ENCODE measurements at places on chromosomes 3 and 15.

DNA sequence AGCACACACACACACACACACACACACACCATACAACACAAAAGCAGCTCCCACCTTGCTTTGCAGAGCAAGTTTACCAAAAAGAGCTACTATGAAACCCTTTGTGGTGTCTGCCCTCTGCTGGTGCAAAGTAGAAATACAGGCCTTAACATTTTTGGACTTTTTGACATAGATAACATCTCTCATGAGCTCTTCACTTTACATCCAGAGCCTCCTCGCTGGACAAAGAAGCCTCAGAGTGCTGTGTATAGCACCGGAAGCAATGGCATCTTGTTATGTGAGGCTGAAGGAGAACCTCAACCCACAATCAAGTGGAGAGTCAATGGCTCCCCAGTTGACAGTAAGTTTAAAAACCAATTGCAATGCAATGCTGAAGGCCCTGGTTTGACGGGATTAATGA lies 157.9 kb downstream of the CHL1 start:
- no peaks in the 10 kb centered on the region for H3K27me3 ChIP-seq
- H3K4me1 ChIP-seq: peaks cover 12% of the 10 kb centered on the region

DNA sequence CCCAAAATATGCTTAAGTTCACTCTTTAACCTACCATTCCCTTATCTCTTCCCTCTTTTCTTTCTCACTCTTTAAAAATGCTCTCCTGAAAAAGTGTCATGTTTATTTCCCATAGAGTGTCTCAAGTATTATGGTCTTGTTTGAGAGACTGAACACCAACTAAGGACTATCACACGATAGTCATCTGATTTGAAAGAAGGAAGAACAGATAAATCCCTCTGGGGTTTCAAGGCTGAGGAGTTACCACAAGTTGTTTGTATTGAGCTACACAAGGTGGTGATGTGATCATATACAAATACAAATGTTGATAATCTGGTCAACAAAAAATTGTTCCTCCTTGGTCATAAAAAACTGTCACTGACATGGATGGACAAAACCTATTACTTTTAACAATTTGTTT lies 13.8 kb downstream of the MEIS2 start:
- H3K27ac ChIP-seq: no peak overlapping the region
- H3K36me3 ChIP-seq: peaks cover 59% of the 10 kb centered on the region
- H3K27me3 ChIP-seq: no peaks in the 10 kb centered on the region

- no peak overlapping the region for H3K4me3 ChIP-seq
- H3K27me3 ChIP-seq: peaks cover 30% of the 10 kb centered on the region
- peak; percentile 85 for DNase-seq
- peaks cover 6% of the 10 kb centered on the region for H3K4me1 ChIP-seq
- H3K36me3 ChIP-seq: no peaks in the 10 kb centered on the region
Observed at GRCh38 chr3:10581251-10581650, 75.9 kb upstream of the ATP2B2 start.

DNA sequence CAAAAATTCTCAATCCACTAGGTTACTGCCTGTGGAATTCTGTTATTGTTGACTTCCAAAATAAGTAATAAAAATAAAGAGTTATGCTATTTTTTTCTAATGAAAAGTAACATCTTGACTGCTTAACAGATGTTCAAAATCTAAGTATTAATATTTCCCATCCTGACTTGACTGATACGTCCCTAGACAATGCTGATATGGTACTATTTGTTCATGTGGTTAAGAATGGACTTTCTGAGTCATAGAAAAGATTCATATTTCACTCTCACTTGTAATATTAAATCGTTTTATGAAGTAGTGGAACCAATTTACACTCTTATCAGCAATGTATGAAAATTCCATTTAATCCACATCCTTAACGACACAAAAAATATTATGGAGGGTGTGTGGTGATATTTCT lies 104.8 kb upstream of the PLSCR5 start:
- H3K4me3 ChIP-seq: no peak overlapping the region
- no peaks in the 10 kb centered on the region for H3K4me1 ChIP-seq
- no peaks in the 10 kb centered on the region for H3K36me3 ChIP-seq

DNA sequence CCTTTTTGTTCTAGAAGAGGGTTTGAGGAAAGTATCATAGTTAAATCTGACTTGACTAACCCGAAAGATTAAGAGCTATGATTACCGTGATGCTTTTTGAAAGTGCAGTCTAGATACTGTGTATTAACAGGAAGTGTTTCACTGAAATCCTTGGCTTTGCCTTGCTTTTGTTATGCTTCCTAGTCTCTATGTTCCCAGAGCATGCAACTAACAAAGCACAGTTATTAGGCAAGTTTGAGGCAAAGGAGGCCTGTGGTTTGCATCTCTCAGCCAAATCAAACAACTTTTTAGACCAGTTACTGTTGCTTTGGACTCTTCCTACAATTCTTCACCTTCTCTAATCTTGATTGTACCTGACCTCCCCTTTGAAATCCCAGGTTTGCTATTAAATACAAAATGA lies 3.9 kb downstream of the LXN start:
- no peak overlapping the region for H3K4me3 ChIP-seq
- no peaks in the 10 kb centered on the region for H3K27me3 ChIP-seq
- H3K36me3 ChIP-seq: peaks cover 28% of the 10 kb centered on the region
- no peak overlapping the region for H3K27ac ChIP-seq
- DNase-seq: peak; percentile 89

GRCh38 chr3:171321559-171322360 lies 138.4 kb downstream of the TNIK start:
- H3K36me3 ChIP-seq: no peaks in the 10 kb centered on the region
- H3K4me1 ChIP-seq: no peaks in the 10 kb centered on the region
- no peak for DNase-seq
- no peak overlapping the region for H3K4me3 ChIP-seq

DNA sequence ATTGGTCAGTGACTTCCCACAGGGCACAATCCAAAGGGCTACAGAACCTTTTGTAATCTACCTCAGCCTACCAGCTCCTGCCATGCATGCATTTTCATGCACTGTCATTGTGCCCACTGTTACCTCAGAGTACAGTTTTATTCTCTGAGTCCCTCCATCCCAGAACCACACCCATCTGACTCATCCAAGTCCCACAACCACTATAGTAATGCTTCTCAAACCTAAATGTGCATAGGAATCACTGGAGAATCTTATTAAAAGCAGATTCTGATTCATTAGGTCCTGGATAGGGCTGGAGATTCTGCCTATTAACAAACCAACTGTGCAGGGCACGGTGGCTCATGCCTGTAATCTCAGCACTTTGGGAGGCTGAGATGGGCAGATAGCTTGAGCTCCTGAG lies 3.7 kb upstream of the B3GALNT1 start:
- no peak overlapping the region for H3K27ac ChIP-seq
- no peaks in the 10 kb centered on the region for H3K27me3 ChIP-seq
- H3K36me3 ChIP-seq: no peaks in the 10 kb centered on the region
- H3K4me1 ChIP-seq: peaks cover 4% of the 10 kb centered on the region
- peak; percentile 39 for DNase-seq

DNA sequence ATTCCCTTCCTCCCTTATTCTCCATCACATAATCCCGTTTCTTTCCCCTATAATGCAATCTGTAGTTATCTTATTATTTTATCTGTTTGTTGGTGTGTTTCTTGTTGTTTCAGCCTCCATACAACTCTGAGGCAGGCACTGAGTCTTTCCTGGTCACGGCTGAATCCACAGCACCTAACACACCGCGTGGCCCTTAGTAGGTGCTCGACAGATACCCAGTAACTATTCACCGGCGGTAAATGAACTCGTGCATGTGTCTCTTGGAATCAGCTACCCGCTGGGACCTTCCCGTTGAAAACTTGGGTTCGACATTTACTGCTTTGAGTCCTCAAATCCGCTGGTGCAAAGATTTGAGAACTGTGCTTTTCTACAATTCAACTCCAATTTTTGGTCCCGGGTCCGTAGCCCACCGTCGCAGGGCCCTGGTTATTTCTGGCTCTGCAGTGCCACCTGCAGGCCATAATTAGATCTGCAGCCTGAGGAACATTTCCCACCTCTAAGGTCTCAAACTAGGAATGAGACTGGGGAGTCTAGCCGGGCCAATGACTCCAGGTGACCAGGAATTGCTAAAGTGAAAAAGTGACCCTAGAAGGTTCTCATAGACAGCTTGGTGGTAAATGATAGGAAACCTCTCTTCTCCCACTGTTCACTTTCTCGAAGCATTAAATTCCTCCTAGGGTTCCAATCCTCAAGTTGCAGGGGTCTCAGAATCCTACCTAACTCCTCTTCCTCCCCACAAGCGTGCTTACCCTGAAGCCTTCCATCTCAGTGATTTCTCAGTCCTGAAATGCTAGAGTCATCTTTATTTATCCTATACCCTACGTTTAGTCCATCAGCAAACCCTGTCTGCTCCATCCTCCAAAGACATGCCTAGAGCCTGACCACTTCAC lies 40.0 kb upstream of the TRH start:
- H3K27me3 ChIP-seq: peaks cover 17% of the 10 kb centered on the region
- no peaks in the 10 kb centered on the region for H3K4me1 ChIP-seq
- no peak overlapping the region for H3K4me3 ChIP-seq
- no peaks in the 10 kb centered on the region for H3K36me3 ChIP-seq

- no peaks in the 10 kb centered on the region for H3K36me3 ChIP-seq
- H3K27ac ChIP-seq: no peak overlapping the region
- no peaks in the 10 kb centered on the region for H3K27me3 ChIP-seq
- peak; percentile 91 for DNase-seq
- H3K4me1 ChIP-seq: peaks cover 35% of the 10 kb centered on the region
Observed at GRCh38 chr3:11389386-11390268, 117.4 kb downstream of the ATG7 start.

- peak; percentile 16 for DNase-seq
- H3K4me3 ChIP-seq: peak overlapping the region; percentile 99
- peaks cover 33% of the 10 kb centered on the region for H3K36me3 ChIP-seq
- H3K27ac ChIP-seq: peak overlapping the region; percentile 86
- no peaks in the 10 kb centered on the region for H3K27me3 ChIP-seq
- H3K4me1 ChIP-seq: peaks cover 6% of the 10 kb centered on the region
Observed at GRCh38 chr15:96332637-96333121, 2.2 kb downstream of the NR2F2 start.

- H3K36me3 ChIP-seq: no peaks in the 10 kb centered on the region
- DNase-seq: no peak
- H3K27ac ChIP-seq: no peak overlapping the region
- no peak overlapping the region for H3K4me3 ChIP-seq
Observed at GRCh38 chr3:87175732-87176131, 51.4 kb upstream of the CHMP2B start.

DNA sequence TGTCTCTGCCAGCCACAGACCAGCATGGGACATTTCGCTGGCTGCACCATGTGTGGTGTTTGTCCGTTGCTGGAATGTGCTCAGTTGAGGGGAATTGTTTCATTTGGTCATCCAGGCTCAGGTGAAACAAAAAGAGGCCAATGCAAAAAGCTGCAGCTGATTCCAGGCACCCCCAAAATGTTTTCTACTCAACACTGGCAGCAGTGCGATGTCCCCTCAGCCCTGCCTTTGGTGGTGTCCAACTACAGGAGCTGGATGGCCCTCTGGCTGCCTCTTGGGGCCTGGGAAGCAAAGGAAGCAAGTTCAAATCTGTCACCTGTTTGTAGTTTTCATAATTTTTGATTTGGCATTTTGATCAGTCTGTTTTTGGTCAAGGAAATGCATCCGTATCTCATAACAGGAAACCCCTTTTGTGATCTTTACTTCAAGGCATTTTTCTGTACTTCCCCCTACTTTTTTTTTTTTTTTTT lies 141.8 kb downstream of the EEFSEC start:
- H3K27ac ChIP-seq: no peak overlapping the region
- H3K27me3 ChIP-seq: no peaks in the 10 kb centered on the region
- H3K4me1 ChIP-seq: no peaks in the 10 kb centered on the region
- no peak overlapping the region for H3K4me3 ChIP-seq

GRCh38 chr15:90823455-90823974 lies 44.9 kb upstream of the FURIN start:
- no peak overlapping the region for H3K4me3 ChIP-seq
- no peak overlapping the region for H3K27ac ChIP-seq
- no peak for DNase-seq
- no peaks in the 10 kb centered on the region for H3K4me1 ChIP-seq

GRCh38 chr15:70034141-70034540 lies 63.6 kb downstream of the TLE3 start:
- DNase-seq: no peak
- H3K4me1 ChIP-seq: peaks cover 10% of the 10 kb centered on the region
- no peak overlapping the region for H3K4me3 ChIP-seq
- H3K27ac ChIP-seq: no peak overlapping the region

Data from astrocyte (in vitro differentiated cells and primary cell).